Stimulated activated CD4-positive, alpha-beta T cell treated with anti-CD3 and anti-CD28 coated beads, Interleukin-4, amount 100 ng/mL, for 1 hour (primary cell): ENCODE measurements at places on chromosomes 12 and 14.

- DNase-seq, result peak; percentile 93
Measured at GRCh38 chr14:23555882-23556699, at the start of gene THTPA. TSS of gene THTPA (plus strand) at chr14:23556271. CDS start at chr14:23556758, 487 bp downstream.

DNA sequence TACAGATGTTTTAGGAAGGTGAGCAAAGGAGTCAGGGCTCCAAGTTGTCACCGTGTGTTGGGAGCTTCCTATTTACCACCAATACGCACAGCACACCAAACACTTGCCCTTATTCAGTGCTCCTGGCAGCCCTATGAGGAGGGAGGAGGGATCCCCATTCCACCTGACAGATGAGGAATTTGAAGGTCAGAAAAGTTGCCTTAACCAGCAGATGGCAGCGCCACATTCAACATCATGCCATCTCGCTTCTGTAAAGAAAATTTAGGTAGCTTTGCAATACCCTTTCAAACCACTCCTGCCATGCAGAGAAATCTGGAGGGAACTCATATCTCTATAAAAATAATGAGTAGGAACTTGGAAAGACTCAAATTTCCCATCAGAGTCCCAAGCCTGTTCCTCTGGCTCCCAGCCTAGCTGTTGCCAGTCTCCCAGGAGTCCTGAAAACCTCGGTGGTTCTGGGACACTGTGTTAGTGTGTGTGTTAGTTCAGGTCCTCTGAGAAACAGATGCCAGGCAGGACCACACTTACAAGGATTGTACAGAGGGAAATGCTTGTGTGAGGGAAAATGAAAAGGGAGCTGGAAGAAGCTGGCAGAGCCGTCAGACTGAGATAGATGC is 410.5 kb downstream of the MED13L start:
- DNase-seq, result no peak

DNA sequence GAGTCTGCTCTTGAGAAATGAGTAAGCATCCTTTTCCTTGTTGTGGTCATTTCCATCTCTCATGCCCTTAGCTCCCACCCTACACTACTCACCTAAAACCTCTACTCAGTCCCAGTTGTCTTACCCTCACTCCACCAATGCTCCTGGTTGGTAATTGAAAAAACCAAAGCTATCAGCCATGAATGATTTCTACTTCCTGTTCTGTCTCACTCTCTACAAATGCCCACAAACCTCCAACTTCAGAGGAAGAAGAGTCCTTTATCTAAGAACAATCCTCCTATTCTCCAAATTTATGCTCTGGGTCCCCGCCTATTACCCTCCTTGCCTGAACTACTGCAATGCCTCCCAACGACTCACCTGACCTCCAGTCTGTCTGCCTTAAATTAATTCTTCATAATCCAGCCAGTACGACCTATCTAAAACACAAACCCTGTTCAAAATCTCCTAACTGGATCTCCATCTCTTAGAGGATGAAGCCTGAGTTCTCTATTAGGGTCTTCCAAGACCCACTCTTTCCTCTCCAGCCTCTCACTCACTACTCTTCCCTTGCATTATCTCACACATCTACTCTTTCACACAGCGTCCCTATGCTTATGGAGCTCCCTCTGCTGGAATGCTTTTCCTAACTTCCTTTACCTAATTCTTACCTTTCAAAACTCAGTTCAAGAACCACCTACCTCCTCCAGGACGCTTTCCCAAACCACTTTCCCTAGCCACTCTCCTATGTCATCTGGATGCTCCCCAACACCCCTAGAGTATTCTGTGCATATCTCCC is 2.2 kb downstream of the DHRS1 start:
- DNase-seq, result no peak

GRCh38 chr14:29290441-29290840 is 523.9 kb downstream of the FOXG1 start:
- DNase-seq, result no peak

DNA sequence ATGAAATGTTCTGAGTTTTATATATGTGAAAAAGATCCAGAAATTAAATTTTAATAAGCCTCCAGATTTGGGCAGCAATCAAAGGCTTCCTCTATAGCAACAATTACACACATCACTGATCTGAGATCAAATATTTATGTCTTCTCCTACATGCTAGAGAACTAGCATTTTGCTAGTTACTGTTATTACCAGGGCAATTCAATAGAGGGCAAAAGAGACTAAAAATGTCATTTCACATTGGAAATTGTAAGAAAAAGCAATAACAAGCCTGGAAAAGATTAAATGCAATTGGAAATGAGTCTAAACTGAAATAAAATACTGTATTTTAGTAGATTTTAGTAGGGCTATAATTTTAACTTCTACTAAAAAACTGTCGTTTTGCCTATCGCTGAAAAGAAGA is 32.6 kb upstream of the ANO6 start:
- no peak for DNase-seq

DNA sequence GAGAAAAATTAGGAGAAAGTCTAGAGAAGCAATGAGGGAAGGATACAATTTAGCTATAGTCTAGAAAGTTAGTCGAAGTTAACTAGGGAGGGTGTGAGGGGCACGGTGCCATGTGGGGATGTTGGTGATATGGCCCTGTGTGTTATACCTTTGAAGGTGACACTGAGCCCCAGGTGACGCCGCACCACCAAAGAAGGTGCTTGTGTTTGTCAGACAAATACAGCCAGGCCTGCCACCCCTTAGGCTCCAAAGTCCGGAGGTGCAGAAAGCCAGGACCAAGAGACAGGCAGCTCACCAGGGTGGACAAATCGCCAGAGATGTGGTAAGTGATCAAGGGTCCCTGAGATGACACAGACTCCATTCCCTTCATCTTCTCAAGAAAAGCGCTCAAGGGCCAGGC is 1.1 kb downstream of the C1S start:
- DNase-seq, result no peak

GRCh38 chr14:68820536-68820935 is 27.7 kb upstream of the ZFP36L1 start:
- DNase-seq, result no peak

- no peak for DNase-seq
Measured at GRCh38 chr12:112967306-112967705, 11.0 kb upstream of the OAS2 start.

DNA sequence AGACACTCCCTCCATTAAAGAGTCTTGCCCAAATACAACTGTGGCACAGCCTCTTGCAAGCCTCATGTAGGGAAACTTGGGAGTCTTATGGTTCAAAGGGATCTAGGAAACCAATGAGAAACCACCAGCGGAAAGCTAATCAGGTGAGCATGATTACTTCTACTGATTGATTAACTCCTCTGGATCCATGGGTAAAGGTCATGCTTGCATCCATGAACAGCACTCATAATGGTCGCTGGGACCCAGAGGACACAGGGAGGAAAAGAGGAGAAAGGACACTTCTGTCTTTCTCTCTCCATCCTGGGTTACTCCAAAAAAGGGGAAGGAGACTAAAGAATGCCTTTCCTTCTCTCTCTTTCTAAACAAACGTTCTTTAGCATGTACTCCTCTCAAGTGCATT is 1397.2 kb downstream of the LRFN5 start:
- no peak for DNase-seq

GRCh38 chr12:107356266-107356936 is 263.1 kb upstream of the CRY1 start:
- no peak for DNase-seq

GRCh38 chr12:98771811-98772752 is 127.0 kb downstream of the APAF1 start:
- DNase-seq, result no peak

GRCh38 chr14:69760810-69761209 is 6.1 kb upstream of the SRSF5 start:
- no peak for DNase-seq

DNA sequence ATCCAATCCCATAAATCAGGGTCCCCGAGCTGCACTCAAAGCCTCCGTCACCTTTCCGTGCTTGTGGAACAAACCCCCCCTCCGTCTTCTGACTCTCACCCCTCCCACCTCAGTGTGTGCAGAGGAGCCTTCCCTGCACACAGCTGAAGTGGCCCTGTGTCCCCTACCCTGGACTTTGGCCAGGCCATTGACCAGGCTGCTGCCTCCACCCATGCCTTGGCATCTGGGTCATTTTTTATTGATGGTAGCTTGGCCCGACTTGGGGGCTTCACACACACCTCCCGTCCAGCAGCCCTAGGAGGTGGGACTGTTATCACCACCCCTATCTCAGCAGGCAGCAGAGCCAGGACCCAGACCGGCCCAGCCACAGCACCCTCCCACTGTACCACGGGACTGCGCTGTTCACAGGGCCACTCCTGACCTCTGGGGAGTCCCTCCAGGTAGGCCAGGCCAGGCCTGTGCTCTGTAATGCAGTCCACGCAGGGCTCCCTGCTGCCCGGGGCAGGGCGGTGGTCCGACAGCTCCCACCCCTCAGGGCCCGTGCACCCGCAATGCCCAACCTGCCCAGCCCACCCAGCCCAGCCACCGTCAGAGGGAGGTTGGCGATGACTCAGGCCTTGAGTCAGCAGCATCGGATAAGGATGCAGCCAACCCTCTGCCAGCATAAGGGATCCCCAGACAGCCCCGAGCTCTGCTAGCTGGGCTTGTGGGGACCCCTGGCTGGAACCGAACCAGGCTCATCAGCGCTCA is 9.2 kb upstream of the INF2 start:
- no peak for DNase-seq

GRCh38 chr12:64739778-64740177 is 19.4 kb downstream of the GNS start:
- no peak for DNase-seq

DNA sequence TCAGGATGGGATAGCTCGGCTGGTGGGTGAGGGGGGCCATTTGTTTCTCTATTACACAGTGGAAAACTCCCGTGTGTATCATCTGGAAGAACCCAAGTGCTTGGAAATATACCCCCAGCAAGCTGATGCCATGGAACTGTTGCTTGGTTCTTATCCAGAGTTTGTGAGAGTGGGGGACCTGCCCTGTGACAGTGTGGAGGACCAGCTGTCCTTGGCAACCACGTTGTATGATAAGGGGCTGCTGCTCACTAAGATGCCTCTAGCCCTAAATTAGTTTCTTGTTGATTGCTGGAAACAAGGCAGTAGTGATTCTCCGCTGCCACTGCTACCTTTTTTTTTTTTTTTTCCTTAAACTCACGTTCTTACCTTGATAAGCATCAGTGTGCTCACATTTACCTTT is 1.9 kb downstream of the RIOX1 start:
- DNase-seq, result no peak

GRCh38 chr12:59383079-59383822 is 212.6 kb upstream of the SLC16A7 start:
- DNase-seq, result no peak

DNA sequence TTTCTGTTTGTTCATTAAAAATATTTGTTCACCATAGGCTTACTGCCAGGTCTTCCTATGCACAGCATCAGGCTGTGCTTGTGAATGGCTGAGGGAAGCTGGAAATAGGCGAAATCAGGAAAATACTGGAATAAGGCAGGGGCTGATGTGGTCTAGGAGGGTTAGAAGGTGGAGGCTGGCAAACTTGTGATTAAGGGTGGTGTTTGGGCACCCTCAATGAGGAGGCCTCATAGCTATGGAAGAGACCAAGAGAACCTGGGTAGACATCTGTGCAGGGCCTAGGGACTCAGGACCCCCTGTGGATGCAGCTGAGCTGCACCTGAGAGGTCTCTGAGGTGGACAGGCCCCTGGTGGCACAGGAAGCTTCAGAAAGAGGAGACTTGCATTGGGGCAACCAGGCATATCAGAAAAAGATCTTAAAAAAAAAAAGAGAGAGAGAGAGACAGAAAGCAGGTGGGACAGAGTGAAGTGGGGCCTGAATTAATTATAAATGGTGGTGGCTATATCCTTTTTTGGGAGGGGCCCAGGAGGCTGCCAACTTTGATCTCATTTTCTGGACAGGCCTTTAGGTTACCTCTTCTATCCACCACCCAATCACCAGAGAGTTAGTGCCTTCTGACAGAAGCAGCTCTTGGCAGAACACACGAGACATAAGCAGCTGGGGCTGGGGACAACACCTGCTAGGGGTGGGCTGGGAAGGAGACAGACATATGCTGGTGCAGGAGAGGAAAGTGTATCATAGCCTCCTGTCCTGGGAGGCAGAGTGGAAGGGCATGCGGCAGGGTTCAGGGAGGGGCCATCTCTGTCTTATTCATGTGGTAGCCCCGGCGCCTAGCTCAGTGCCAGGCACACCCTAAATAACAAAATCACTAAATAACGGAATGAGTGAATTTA is 46.7 kb upstream of the ATP23 start:
- DNase-seq, result no peak

DNA sequence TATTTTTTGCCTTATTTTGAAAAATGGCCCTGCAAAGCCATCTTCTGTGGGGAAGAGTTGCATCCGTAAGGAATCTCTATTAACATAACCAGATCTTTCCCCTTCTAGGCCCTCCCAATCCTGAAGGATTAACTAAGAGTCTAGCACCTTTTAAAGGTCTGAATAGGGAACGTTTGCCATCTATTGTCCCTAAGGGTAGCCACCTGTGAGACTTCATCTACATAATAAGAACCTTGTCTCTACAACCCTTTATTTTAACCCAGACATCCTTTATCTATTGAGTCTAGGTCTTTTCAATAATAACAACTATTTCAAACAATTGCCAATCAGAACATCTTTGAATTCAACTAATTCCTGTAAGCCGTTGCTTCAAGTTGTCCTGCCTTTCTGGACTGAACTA is 4.4 kb downstream of the EDDM3B start:
- DNase-seq, result no peak

- DNase-seq, result no peak
Measured at GRCh38 chr12:105352940-105353635, 22.6 kb downstream of the C12orf75 start.

DNA sequence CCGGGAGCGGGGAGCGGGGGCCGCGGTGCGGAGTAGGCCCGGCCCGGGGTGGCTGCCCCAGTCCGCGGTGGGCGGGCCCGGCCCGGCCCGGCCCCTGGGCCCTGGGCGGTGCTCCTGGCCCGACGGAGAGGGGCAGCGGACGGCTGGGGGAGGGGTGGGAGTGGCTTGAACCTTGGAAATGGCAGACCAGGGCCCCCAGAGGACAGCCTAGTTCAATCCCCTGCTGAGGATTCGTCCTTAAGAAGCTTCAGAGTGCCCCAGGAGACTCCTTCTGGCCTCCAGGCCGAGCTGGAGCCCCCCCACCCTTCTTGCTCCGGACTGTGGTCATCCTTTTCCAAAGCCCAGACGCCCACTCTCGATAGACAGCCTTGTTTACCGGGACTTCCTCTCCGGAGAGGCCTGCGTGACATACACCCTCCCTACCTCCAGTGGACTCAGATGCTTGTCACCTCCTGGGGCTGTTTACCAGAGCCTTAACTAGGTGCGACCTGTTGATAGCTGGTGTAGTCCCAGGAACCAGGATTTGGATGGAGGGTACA is 458 bp downstream of the KHNYN start:
- DNase-seq, result peak; percentile 62

DNA sequence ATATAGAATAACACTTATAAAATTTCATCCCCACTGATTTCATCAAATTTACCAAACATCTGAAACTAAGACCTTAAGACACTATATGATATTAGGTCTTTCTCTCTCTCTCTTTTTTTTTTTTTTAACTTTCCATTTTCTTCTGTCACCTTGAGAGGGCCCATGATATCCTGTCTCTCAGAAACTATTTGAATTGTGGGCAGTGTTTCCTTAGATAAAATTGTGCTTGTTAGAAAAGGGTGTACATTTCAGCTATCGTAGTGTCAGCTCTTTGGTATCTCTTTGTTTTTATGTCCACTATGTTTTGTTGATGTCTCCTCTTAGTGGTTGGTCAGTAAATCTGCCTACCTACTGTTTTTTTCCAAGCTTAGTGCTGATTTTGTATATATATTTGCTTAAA is 23.8 kb downstream of the DNM1L start:
- no peak for DNase-seq
